ENCODE measurements at places on chromosomes 6 and 20.

- DNase-seq = peak; percentile 93
These were observed at the start of gene CEP43 for GRCh38 chr6:166999145-166999883. Gene CEP43 (plus strand): TSS chr6:166999397. CDS start chr6:166999413, 16 bp downstream.

DNA sequence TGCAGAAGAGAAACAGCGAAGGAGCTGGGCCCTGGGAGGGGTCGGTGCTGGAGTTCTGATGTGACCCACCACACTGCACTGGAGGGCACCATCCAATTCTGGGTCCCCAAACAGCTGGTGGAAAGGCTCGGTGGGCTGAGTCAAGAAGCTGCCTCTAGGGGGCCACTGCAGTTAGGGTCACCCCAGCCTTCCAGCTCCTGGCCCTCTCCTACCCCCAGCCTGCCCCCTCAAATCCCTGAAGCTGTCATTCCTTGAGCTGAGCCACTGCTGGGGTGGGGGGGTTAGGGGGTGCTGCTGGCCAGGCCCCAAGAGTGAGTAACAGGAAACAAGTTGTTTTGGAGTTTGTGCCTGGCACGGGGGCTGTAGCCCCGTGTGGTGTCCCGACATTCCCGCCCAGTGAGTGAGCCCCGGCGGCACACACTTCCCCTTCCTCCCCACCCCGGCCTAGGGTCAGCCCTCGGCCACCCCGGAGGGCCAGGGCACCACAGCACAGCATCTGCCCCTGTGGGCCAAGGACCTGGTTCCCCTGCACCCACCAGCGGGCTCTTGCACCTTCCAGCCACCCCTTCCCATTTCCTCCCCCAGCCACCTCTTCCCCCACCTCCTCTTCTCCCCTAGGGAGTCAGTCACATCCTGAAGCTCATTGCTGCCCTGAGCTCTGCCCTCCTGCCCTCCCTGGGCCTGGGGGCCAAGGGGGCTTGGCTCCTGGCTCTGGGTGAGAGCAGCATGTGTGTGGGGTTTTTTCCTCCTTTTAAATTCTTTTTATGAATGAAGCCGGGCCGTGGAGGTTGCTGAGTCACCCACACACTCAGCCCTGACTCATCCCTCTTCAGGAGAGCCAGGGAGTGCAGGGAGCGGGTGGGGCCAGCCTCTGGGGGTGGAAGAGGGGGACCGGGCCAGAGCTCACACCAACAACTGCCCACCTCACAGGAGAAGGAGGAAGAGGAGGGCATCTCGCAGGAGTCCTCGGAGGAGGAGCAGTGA is 4.6 kb downstream of the SMIM29 start:
- peak; percentile 84 for DNase-seq

DNA sequence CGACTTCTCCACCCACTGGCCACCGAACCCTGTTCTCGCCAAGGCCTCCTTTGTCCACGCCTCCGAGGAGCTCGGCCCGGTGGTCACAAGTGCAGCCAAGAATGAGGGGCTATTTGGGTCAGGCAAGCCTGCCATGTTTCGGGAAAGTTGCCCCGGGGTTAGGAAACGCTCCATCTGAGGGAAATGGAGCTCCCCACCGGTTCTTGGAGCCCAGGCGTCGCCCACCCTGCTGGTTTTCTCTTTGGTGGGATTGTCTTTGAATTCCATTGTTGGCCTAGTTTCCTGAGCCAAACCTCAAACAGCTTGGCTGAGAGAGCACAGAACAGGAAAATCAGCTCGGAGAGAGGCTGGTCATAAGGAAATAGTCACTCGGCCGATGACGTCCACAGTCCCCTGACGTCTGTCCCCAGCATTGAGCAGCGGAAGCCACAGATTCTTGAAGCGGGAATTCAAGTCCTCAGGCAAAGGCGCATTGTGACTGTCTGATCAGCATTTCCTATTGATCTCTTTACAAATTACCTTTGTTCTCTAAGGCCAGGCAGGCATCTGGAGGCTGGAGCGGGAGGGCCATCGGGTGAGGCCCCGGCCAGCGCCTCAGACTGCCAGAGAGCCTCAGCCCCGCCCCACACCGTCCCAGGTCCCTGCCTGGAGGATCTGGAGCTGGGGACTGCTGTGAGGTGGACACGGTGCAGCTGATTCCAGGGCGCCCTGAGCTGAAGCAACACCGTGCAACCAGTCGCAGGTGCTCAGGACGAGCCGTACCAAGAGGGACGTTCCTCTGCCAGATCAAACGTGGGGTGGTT is 138.6 kb downstream of the DLL1 start:
- DNase-seq = no peak

- no peak for DNase-seq
These were observed 3.0 kb downstream of the GCLC start for GRCh38 chr6:53541900-53542299.
